ENCODE measurements at places on chromosomes 3 and 15.

DNA sequence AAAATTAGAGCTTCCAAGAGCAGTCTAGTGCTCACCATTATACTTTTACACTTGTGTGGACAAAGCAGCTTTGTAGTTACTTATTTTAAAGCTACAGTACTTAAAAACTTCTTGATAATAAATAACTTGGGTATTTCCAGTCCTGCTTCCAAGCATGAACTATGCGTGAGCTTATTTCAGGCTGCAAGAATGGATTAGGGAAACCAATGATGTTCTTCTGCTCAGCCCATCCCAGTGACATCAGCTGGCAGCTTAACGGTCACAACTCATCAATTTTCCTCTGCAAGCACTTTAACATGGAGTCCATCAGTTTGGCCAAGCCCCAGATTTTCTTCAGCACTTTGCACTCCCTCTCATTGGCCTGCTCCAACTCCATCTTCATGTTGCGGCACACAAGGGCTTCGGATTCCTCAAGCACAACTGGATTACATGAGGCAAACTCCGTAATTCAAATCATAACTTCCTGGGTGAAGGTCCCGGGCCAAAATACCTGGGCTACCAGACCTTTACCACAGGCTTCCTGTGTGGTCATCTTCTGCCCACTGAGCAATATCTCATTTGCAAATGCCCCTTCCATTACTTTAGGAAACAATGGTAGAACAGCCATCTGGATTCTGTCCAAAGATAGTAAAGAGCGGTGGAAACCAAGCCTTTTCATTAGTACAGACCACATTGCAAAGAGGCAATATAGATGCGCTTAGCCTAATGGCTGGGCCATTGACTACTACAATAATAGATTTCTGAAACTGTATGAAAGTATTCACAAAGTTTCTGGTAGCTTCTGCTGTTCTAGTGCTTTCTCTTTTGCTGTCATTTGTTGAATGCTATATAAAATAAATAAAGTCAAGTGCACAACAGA lies 87.5 kb upstream of the DAZL start:
- DNase-seq = no peak

DNA sequence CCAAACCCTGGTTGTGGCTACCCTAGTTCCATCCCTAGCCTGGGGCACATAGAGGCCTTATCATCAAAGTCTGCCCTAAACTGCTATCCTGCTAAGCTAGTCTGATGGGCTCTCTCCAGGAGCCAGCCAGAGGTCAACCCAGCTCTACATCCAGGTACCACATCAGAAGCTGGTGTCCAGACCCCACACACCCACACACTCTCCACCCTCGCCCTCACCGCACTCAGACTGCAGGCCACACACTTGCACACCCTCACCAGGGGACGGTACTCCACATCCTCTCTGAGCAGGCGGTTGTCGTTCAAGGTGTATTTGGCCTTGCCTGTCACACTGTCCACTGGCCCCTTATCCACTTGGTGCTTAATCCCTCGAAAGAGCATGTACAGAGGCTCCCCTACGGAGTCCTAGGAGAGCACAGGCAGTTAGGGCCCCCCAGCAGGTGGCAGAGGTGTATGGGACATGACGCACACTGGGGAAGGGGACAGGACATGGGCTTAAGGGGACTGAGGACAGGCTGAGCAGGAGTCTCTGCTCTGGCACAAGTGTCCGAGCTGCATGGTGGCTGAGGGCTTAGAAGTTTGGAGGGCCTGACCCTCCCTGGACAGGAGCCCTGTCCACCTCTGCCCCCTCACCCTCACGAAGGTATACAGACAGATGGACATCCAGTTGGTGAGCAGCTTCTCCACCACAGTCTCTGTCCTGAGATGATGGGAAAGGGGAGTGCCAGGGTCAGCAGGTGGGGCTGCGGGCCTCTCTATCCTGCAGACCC lies 18.1 kb downstream of the PLXNB1 start:
- DNase-seq = no peak

GRCh38 chr3:48215466-48215865 lies 7.8 kb upstream of the CAMP start:
- DNase-seq = no peak

- DNase-seq = no peak
Observed at GRCh38 chr3:141058996-141059395, 7.8 kb downstream of the SPSB4 start.

- DNase-seq = no peak
Observed at GRCh38 chr3:57029924-57030323, 30.5 kb upstream of the SPATA12 start.

- DNase-seq = no peak
Observed at GRCh38 chr3:99118381-99118780, 216.9 kb upstream of the DCBLD2 start.

- no peak for DNase-seq
Observed at GRCh38 chr3:115151921-115152320, 4.8 kb upstream of the ZBTB20 start.

DNA sequence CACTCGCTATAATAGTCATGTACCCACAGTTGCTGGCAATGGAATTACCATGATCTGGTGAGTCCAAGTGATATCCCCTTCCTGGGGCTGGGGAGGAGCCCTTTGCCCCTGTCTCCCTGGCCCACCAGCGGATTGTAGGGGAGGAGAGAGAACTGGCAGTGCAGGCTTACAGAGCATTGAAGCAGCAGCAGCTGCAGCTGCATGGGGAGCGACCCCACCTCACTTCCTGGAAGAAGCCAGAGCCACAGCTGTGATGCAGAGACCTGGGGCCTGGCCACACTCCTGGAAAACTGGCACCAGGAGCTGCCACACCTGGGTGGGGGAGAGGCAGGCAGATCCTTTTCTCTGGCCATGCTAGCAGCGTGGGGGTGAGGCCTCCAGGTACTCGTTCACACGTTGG lies 300.1 kb upstream of the PROK2 start:
- DNase-seq = no peak

DNA sequence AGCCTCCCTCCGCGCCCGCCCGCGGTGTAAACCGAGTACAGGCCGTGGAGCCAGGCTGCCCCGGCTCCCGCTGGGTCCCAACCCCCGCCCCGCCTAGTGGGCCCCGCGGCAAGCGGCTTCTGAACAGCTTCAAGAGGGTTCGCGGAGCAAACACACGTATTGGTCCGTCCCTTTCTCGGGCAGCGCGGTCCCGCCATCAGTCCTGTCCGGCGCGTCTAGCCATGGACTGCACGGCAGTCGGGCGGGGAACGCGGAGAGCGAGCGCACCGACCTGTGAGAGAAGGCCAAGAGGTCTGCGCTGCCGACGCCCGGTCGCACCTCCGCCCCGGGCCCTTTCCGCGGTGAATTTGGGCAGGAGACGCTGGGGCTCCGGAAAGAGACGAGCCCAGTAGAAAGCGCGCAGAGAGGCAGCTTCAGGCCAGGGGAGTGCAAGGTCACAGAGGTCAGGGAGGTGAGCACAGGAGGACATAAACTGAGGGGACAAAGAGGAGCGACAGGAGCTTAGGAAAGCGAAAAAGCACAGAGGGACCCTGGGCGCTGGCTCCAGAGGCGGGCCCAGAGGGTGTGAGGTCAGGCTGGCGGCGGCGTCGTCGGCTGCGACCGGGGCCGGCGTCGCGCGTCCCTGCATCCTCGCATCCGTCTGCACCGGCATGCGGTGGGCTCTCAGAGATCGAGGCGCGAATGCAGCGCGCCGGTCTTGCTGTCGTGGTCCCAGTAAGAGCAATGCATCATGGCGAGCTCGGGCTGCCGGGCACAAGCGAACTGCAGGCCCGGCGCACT lies 1.8 kb downstream of the FOXL2 start:
- no peak for DNase-seq

GRCh38 chr3:37770938-37771918 lies 90.5 kb upstream of the CTDSPL start:
- DNase-seq = no peak

DNA sequence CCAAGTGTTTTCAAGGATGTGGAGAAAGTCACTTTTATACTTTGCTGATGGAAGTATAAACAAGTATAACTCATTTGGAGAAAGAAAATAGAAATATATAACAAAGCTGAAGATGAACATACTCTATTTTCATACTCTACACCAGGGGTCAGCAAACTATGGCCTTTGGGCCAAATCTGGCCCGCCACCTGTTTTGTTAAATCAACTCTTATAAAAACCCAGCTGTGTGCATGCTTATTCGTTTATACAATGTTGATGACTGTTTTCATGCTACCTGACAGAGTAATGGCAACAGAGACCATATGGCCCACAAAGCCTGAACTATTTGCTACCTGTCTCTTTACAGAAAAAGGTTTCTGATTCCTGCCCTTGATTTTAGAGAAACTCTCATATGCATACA lies 124.0 kb downstream of the NR1D2 start:
- DNase-seq = no peak

Data from CD4-positive, alpha-beta T cell treated with Interleukin-1 beta for 1 hour (primary cell).